Activated CD4-positive, alpha-beta T cell treated with anti-CD3 and anti-CD28 coated beads, Interleukin-2, amount 10 ng/mL, durations not matched to agents 24 days and 14 days (primary cell): ENCODE measurements at places on chromosomes 12 and 14.

- DNase-seq, result no peak
These were observed 266.2 kb downstream of the KTN1 start for GRCh38 chr14:55845963-55846825.

DNA sequence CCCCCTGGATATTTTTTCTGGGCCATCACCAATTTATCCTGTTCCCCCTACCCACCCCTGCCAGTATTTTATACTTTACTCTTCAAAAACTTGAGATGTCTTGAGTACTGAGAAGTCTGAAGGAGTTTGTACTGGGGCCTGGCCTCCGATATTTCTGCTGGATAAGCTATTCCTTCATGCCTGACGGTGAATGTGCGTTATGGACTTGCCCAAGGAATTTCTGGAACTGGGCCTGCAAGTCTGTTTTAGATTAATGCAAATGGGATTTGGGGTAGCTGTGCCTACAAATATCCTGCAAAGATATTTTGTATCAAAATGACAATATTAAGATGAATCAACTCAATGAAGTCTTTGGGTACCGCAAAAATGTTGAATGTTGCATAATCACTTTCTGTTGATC is at the start of gene PTCSC3:
Gene PTCSC3 (minus strand): TSS at position 199 of the 400 bp plus-strand sequence.
- DNase-seq, result no peak

GRCh38 chr14:37237735-37238200 is 40.0 kb downstream of the MIPOL1 start:
- no peak for DNase-seq

DNA sequence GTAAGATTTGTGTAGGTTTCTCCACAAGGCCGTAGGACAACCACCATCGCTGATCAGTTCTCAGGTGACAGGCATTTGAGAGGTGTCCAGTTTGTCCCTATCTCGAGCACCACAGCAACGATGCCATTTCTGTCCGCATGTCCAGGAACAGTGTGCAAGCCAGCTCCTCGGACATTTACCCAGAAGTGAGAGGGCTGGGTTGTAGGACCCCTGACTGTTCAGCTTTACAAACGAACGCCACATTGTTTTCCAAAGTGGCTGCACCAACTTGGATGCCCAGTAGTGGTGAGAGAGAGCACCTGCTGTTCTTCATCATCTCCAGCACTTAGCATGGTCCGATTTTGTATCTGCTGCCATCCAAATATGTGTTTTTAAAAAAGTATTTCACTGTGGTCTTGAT is 38.6 kb downstream of the CYP46A1 start:
- DNase-seq, result no peak

DNA sequence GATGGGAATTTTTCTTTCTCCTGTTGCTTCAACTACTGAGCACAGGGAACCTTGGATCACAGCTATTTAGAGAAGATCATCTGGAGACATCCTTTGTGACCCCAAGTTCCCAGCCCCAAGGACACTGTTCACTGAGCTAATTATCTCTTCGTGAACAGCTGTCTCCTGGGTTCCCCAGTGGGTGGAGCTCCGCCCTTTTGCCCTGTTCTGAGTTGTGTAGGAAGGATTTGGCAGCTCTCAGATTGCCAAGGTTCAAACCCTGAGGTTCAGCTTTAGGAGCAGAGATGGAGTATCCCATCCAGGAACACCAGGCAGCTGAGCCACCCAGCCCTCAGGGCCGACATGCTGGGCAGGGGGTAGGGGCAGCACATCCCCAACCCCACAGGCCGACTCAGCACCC is 32.0 kb downstream of the NGB start:
- no peak for DNase-seq

DNA sequence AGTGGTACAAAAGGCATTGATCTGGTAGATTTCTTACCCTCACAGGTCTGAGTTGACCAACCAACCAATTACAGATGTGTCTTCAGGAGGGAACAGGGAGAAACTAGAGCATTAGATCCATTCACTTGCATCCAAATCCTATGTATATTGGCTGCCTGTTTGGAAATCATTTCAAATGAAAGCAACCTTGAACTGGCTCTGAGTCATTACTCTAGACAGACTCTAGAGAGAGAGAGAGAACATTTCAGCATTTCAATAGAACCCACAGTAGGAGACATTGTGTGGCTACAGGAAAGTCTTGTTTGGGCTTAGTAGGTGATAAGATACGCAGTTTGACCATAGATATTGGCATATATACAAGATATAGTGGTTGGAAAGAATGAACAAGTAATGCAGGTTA is 114.5 kb downstream of the PTPRR start:
- DNase-seq, result no peak

DNA sequence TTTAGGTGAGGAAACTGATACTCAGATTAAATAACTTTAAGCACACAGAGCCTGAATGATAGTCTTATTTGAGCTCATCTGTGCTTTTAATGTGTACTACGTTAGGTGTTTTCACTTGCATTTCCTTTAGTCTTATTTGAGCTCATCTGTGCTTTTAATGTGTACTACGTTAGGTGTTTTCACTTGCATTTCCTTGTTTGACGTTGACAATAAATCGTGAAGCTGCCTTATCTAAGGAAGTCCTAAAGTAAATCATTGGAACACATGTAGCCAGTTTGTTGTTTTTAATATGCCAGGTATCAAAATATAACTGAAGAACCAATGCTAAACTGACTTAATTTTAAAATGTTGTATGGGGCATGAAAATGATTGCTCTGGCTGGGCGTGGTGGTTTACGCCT is 2.0 kb downstream of the RAP1B start:
- DNase-seq, result no peak

DNA sequence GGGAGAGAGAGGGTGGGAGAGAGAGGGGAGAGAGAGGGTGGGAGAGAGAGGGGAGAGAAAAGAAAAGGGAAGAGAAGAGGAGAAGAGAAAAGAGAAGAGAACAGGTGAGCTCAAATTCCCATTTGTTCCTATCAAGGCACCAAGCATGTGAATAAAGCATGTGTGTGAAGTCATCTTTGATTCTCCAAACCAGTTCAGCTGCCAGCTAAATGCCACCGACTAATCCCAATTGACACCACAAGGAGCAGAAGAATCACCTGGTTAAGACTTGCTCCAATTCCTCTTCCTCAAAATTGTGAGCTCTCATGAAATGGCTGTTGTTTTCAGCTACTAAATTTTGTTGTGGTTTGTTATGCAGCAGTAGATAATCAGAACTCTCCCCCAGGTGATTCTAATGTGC is 188.9 kb downstream of the TMX1 start:
- DNase-seq, result no peak

DNA sequence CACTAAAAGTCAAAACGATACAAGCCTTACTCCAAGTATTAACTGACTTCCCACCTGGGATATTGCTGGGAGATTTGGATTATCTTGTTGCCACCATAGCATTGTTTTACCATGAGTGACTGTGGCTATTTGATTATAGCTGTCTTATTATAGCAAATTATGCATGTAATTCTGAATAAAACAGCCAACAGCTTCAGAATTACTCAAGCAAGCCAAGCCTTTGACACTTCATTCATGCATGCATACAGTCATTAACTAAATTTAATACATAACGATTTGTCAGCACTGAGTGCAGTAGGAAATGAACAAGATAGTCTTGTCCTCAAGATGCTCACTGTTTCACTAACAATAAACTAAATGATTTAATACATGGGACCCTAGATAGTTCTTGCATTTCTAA is 133.0 kb upstream of the FRMD6 start:
- no peak for DNase-seq

- no peak for DNase-seq
These were observed 779.9 kb upstream of the TMEM132C start for GRCh38 chr12:127487031-127487430.

GRCh38 chr12:99370421-99371138 is 277.0 kb upstream of the GARIN6 start:
- no peak for DNase-seq

GRCh38 chr12:112860181-112860580 is 46.6 kb upstream of the OAS1 start:
- DNase-seq, result no peak

- no peak for DNase-seq
These were observed 1.2 kb downstream of the SART3 start for GRCh38 chr12:108559748-108560147.

GRCh38 chr14:32298346-32298745 is 30.8 kb upstream of the AKAP6 start:
- DNase-seq, result no peak

GRCh38 chr12:91307957-91308670 is 125.5 kb upstream of the DCN start:
- no peak for DNase-seq

DNA sequence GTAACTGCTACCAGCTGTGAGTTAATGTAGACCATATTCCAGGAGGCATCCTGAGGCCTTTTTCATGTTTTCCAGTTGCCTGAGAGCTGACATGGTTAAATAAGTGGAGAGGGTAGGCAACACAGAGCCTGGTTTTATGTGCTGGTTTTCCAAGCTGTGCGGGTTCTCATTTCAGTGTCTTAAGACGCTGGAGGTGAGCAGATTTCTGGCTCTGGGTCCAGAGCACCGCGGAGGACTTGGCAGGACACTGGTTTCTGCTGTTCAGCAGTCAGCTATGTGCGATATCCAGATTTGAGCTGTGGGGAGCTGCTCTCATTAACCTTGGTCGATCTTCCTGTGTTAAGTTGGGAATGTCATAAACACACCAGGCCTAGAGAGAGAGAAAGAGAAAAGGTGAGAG is 680.8 kb downstream of the BCL11B start:
- DNase-seq, result no peak

- DNase-seq, result no peak
These were observed 3.2 kb upstream of the ITPR2 start for GRCh38 chr12:26836201-26836600.

- DNase-seq, result no peak
These were observed 49.4 kb downstream of the SLC15A5 start for GRCh38 chr12:16228067-16228466.

DNA sequence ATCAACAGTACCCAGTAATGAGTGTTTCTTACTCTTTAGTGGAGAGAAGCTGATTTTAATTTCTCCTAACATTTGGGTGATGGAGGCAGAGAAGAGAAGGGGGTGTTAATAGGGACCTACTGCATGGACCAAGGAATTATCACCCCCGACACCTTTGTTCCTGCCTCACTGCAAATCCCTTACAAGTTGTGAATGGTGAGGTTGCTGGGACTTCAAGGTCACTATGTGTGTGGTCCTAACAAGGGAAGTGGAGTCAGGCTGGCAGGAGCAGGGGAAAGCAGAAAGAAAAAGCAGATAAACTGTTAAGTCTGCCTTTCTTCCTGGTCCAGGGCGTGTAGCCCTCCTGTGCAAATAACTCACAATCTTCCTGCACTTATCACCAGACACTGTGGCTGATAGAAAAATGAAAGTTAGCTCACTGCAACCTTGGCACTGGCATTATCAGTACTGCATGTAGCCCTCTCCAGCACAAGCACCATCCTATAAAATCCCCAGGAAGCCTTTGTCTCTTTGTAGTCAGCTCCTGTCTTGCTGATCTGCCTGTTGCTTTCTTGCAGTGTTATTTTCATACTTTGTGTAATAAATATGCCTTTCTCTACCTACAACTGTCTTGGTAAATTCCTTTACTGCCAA is 112.3 kb upstream of the DNM1L start:
- DNase-seq, result no peak

DNA sequence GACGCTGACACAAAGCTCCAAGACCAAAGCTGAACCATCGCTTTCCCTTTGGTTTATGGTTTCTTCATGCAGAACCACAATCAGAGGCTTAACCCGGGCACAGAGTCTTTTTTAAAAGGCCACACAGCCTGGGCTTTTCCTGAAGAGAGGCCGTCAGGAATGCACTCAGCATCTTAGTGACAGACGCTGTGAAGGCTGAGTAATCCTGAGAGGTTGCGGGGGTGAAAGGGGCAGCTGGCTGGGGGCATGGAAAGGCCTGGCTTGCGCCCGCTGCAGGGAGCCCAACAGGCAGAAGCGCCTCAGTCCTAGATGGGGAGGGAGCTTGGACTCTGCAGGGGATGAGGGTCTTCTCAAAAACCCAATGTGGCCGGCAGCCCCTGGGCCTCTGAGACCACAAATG is 13.6 kb downstream of the CTDSP2 start:
- DNase-seq, result no peak

- no peak for DNase-seq
These were observed 95.2 kb upstream of the FOXG1 start for GRCh38 chr14:28671425-28671824.

DNA sequence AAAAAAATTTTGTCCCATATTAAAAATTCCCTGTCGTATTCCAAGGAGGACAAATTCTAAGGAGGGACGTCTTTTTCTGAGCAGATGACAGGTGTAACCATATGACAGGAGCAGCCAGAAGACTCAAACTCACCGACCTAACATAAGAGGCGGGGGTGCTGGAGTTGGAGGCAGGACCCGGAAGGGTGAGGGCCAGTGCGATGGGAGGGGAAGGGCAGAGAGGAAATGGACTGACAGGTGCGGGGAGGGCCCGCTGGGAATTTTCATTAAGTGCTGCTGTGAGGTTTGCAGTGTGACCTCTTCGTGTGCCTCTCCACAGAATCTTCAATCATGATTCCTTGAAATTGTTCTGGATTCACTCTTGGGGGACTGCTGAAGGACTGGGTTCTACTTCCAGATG is 189.4 kb downstream of the NTF3 start:
- DNase-seq, result no peak

DNA sequence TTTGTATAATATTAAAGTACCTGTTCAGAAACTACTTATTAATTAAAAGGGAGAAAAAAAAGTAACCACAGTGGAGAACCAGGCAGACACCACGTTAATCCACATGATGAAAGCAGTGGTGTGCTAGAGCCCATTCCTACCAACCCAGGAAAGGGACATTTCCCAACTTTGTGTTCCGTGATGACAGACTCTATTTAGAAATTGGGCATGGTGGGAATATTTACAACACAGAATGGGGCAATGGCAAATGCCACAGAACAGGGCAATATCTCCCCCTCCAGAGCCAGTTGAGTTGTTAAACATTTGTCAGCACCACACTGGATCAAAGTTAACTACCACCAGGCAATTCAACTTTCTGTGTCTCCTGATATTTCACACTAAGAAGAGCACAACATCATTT is 1.2 kb upstream of the HIGD1C start:
- no peak for DNase-seq
